Activated naive CD4-positive, alpha-beta T cell treated with anti-CD3 and anti-CD28 coated beads, Interleukin-2, amount 50 U/mL, for 72 hours (primary cell): ENCODE measurements at places on chromosomes 7 and 10.

GRCh38 chr7:121313220-121313792 is 15.5 kb upstream of the WNT16 start:
- DNase-seq = no peak

GRCh38 chr10:29202386-29202940 is 86.4 kb upstream of the LYZL1 start:
- DNase-seq = no peak

DNA sequence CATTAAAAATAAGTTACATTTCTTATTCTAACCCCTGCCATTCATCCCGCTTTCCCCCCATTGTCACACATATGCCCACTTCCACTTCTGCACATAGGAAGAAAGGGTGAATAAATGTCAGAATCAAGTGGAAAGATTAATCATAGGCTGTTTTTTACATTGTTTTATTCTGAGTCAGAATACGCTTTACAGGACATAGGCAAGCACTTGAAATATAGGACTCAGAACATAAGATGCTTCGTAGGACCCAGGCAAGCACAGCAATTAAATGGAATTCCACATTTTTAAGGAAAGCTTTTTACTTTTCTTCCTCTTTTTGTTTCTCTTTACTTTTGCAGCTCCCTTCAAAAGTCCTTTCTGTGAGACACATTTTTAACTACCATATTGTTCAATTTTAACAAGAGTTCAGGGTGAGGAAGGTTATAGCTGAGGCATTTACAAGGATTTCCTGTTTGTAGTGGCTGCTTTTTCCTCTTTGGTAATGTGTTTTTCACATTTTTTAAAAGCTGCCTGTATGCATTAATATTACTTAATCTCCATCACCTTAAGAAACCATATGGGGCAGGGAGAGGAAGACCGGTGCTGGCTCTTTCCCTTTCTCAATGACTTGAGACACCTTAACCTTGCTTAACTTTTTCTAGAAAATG is 130.0 kb downstream of the TES start:
- no peak for DNase-seq

DNA sequence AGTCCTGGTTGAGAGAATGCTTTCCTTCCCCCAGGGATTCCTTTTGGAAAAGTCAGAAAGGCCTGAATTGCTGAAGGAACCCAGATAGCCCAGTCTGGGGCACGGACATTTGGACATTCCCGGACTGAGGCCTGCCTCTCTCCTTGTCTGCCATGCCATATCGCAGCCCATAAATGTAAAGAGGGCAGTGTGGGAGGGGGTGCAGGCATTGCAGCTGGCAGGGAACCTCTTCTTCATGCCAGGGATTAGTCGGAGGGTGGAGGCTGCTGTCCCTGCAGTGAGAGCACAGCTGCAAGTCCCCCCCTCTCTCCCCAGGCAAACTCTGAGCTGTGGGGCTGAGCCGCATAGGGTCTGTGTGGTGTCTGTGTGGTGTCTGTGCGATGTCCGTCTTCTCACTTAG is 486.0 kb upstream of the MKI67 start:
- DNase-seq = no peak

- no peak for DNase-seq
Observed at GRCh38 chr10:93597075-93597599, 3.9 kb downstream of the RBP4 start.

GRCh38 chr7:90312745-90313144 is 8.4 kb downstream of the FAM237B start:
- no peak for DNase-seq

- DNase-seq = no peak
Observed at GRCh38 chr7:104861729-104862390, 152.1 kb upstream of the KMT2E start.

DNA sequence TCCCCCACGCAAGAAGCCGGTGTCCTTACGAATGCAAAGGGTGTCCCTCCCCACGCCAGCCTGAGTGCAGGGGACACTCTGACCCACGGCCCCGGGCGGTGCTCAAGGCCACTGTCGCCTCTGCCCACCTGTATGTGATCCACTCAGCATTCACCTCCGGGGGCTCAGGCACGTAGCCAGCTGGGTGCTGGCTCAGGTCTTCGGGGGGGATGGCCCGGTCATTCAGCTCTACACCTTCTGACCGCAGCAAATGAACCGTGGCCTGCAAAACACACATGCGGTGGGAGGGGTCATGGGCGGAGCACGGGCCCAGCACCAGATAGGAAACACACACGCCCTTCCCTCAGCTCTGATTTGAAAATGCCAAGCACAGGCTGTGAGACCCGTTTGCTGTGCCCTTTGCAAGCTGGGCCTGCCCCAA is 25.9 kb downstream of the CFAP46 start:
- DNase-seq = no peak

DNA sequence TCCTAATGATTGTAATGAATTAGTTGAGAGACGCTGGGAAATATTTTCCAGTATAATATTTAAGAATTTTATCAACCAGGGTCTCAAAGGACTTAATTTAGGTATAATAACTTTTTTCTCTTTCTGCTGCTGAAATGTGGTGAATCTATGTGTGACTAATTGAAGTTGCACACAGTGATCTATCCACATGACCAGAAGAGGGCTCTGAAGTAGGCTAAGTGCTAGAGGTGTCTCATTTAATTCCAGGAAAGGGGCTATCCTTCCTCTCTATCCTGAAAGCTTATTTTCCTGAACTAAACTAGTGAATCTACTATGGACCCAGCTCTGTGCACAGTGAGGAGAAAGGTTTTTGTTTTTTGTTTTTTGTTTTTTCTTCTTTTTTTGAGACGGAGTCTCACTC is 294.4 kb upstream of the MYO3A start:
- DNase-seq = no peak

GRCh38 chr7:100371561-100372171 is 1.6 kb upstream of the PILRA start:
- DNase-seq = no peak
